Stimulated activated CD8-positive, alpha-beta memory T cell treated with anti-CD3 and anti-CD28 coated beads, Interleukin-7, amount 100 ng/mL, for 1 hour (primary cell): ENCODE measurements at places on chromosomes 5 and 9.

DNA sequence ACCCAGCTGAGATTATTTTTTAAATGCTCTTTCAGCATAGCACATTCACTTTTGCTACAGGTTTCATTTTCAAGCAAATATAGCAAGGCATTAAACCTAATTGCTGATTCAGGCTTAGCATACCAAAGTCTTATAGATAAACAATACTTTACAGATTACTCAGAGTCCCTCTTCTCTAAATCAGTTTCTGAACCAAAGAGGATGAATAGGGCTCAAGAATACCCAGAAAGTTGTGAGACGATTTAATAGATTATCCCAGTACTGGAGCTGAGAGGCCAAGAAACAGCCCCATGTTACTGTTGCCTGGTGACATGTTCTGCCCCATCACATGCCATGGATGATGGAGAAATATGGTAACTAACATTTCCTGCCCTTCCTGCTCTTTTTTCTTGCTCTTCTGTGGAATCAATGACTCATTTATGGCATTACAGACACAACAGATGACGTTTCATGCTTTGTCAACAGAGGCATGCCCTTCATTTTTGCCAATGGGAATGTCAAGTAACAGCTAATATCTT lies 18.1 kb upstream of the SSBP2 start:
- DNase-seq: no peak

- no peak for DNase-seq
Observed at GRCh38 chr5:154478224-154478565, at the start of gene HAND1. HAND1 (minus strand) TSS chr5:154478227; CDS start chr5:154478008, 219 bp downstream.

GRCh38 chr5:26666371-26666770 lies 372.0 kb downstream of the CDH9 start:
- no peak for DNase-seq

DNA sequence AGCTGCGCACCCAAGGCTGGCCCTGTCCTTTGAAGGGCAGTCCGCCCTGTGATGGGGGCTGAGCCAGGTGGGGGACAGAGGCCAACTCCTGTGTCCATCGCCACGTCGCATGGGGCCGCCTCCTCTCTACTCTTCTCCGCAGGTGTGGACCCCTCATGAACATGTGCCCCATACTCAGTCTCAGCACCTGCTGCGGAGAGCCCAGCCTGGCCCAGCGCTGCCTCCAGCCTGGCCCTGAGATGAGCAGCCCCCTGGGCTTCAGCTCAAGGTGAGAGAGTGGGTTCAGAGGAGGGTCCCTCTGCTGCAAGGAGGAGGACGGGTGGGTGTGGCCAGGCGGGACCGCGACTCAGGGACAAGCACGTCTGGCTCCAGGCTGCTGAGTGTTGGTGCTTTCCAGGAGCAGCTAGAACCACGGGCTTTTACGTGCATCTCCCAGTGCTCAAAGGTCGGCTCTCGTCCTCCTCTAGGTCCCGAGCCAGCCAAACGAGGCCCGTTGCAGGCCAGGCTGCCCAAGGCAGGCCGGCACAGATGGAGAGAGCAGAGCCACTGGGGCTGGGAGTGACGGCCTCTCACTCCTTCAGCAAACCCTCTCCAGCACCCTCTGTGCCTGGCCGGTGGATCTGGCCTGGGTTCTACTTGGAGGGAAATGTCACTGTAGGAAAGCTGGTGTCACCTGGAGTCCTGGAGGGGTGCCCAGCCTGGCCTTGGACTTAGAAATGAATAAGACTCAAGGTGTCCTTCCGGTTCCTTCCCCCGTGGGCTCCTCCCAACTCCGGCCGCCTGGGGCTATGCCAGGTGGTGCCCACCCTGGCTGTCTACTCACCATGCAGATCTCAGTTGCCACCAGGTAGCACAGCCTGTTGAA lies 48.9 kb upstream of the RNF130 start:
- no peak for DNase-seq

- DNase-seq: no peak
Observed at GRCh38 chr5:176772271-176773210, 37.8 kb upstream of the UNC5A start.

DNA sequence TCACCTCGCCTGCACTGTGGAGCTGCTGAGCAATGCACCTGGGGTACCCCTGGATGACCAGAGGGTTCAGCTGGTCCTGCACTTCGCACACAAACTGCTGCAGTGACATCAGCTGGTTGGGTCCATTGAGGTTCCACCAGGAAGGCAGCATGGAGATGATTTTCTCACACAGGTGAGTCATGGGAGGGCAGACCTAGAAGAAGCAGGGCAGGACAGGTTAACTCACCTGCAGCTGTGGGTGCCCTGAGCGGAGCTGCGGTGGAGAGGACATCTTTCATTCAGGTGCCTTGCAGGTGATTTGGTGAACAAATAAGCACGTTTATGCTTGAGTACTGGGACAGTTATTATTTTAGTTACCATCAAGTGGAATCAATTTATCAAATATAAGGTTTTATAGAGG lies 73.6 kb downstream of the CTSL start:
- DNase-seq: no peak

GRCh38 chr9:95515272-95516113 lies 1.3 kb downstream of the PTCH1 start:
- DNase-seq: no peak

GRCh38 chr5:179680780-179681401 lies at the start of gene CBY3:
CBY3 (minus strand) TSS chr5:179681034; CDS start chr5:179680918, 116 bp downstream.
- DNase-seq: no peak

DNA sequence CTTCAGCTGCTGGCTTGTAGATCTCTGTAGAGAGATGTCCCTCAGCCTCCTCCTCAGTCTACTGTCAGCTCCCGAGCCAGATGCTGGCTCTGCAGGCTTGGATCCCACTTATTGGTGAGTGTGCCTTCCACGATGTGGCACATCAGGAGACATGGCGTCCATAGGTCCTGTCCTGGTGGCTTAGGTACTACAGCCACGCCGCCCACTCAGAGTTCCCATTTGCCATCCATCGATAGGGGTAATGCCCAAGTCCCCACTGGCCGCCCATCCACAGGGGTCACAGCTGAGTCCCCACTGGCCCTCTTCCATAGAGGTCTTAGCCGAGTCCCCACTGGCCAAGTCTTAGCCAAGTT lies 17.3 kb downstream of the EXOC3 start:
- DNase-seq: no peak

DNA sequence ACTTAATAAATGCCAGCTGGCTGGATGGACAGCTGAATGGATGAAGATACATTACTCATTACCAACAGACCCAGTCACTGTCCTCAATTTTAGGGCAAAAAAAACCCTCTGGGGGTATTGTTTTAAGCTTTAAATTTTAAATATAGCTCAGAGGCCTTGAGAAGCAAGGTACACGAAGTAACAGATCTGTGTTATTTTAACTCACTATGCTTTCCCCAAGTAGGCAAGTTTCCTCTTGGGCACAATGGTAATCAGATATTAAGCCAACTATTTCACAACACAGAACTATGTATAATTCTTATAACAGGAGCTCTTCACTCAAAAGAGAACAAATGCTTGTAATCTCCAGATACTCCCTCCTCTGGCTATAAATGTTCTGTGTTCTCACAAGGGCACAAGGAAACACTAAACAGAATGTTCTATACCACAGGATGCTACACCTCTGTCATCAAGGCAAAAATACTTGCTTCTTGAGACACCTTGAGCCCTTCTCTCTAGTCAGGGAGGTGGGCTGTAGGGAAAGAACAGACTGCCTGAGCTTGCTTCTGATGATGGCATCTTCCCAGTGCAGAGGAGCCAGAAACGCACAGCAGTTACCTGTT lies 443.8 kb downstream of the SPOCK1 start:
- DNase-seq: no peak

GRCh38 chr5:157219491-157220271 lies 39.0 kb downstream of the ITK start:
- no peak for DNase-seq

DNA sequence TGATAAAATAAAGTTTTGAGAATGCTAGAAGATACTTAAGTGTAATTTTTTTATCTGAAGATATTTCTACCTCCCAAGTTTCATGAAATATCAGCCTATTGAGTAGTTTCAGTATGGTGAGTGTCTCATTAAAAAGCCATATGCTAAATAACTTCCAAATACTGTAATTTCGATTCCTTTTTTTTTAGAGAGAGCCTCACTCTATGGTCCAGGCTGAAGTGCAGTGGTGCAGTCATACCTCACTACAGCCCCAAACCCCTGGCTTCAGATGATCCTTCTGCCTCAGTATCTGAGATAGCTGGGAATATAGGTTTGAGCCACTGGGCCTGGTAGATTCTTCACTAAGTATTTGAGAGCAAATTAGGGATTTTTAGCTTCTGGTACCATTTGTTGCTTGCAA lies 24.5 kb downstream of the CDC42SE2 start:
- DNase-seq: no peak

GRCh38 chr9:89864257-89864656 lies 259.4 kb downstream of the GADD45G start:
- no peak for DNase-seq

- DNase-seq: no peak
Observed at GRCh38 chr9:87694236-87694755, 31.6 kb upstream of the CTSL start.

- no peak for DNase-seq
Observed at GRCh38 chr5:6404129-6404528, 25.8 kb upstream of the MED10 start.

DNA sequence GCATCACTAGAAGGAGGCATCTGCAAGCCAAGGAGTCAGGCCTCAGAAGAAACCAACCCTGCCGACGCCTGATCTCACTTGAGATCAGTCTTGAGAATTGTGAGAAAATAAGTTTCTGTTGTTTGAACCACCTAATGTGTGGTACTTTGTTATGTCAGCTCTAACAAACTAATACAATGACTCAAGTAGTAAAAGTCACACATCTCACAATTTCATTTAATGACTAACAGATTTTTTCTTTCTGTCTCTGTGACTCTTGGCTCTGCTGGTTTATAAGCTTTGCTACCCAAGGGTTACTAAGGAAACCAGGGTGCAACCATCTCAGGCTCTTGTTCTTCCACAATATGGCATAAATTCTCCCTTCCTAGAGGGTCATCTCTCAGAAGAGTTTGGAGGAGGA lies 315.8 kb upstream of the GRAMD2B start:
- DNase-seq: no peak

- DNase-seq: no peak
Observed at GRCh38 chr9:97136421-97136820, 97.5 kb upstream of the CTSV start.

DNA sequence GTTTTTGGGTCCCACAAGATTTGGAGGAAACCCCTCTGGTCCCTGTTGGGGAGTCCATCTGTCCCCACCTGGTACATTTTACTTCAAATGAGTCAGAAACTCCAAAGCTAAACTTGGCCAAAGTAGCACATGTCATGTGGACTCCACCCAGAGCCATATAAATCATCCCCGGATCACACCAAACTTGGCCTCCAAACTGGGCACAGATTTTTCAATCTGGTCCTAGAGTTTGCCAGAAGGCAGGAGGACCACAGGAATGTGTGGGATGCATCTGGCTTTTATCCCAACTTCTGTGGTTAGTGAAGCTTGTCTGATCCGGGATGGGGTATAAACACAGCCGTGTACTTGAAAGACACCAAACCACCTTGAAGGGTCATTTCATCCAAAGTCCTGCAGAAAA lies 66.3 kb downstream of the MAT2B start:
- DNase-seq: no peak

DNA sequence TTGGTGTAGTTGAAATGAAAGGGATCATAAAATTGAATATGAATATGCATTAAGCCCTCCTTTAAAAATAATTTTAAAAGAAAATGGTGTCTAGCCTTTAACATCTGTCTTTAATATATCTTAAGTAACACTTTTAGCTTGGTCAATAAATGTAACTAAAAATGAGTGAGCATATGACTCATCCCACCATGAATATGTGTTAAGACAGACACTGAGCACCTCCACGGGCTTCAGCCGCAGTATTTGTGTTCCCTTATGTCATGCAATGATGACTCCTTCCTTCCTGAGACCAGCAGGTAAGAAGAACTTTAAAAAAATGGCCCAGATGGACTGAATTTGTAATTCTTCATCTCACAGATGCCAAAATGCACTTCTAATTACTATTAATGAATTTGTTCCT lies 563.2 kb downstream of the NR2F1-AS1 start:
- no peak for DNase-seq

- DNase-seq: no peak
Observed at GRCh38 chr9:69697475-69697874, 25.3 kb upstream of the APBA1 start.
